ENCODE measurements at places on chromosomes 1 and 21.

- DNase-seq: no peak
Observed at GRCh38 chr1:245500546-245500945, 345.8 kb downstream of the KIF26B start.

- DNase-seq: no peak
Observed at GRCh38 chr1:14906665-14907064, 246.9 kb upstream of the TMEM51 start.

GRCh38 chr1:190193508-190194115 is 284.1 kb downstream of the BRINP3 start:
- no peak for DNase-seq

- DNase-seq: no peak
Observed at GRCh38 chr1:205285381-205286101, 36.0 kb downstream of the NUAK2 start.

GRCh38 chr1:44625348-44625747 is 48.9 kb downstream of the TMEM53 start:
- no peak for DNase-seq

GRCh38 chr1:109783436-109783835 is 19.7 kb upstream of the EPS8L3 start:
- DNase-seq: no peak

GRCh38 chr1:32782086-32782485 is 35.1 kb downstream of the YARS1 start:
- no peak for DNase-seq

DNA sequence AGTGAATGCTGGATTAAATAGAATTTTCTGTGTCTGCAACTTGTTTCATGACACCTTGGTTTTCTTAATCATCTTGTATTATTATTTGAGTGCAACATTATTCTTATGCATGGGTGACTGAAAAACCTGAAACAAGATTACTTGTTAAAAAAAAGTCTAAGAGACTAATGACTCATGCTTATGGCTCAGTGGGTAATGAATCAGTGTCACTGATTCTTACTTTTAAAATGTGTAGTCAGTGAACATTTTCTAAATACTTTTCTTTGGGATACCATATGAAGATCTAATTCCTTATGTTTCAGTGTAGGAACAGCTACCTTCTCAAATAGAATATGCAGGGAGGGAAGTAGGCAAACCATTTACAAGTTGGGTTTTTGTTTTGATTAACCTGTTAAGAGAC is 65.5 kb downstream of the PRKAA2 start:
- no peak for DNase-seq

- no peak for DNase-seq
Observed at GRCh38 chr1:85708829-85709227, 595 bp upstream of the ZNHIT6 start.

DNA sequence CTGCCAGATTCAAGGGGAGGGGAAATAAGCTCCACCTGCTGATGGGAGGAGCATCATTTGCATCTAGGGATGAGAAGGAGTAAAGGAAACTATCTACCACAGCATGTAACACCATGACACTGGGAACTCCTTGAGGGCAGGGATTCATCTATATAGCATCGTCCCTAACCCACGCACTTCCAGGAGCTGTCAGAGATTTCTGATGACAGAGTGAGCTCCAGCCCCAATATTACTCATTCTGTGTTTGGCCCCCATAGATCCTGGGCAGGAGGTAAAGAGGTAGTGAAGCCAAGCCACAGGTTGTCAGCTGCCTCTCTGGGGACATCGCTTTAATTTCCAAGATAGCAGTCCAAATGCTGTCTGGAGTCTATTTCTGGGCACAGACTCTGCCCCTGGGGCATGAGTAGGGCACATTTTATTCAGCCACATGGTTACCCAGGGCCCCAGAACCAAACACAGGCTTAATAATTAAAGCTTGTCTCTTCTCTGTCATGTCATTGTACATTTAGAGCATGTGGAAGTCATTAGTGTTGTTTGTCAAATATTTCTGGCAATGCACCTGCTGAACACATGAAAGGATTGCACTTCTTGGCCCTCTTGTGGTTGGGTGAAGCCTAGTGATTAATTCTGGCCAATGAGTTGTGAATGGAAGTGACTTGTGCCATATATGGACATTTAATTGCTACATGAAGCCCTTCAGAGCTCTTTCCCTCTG is 105.9 kb upstream of the POU3F1 start:
- no peak for DNase-seq

- DNase-seq: no peak
Observed at GRCh38 chr1:100323419-100324106, 28.7 kb upstream of the CDC14A start.

DNA sequence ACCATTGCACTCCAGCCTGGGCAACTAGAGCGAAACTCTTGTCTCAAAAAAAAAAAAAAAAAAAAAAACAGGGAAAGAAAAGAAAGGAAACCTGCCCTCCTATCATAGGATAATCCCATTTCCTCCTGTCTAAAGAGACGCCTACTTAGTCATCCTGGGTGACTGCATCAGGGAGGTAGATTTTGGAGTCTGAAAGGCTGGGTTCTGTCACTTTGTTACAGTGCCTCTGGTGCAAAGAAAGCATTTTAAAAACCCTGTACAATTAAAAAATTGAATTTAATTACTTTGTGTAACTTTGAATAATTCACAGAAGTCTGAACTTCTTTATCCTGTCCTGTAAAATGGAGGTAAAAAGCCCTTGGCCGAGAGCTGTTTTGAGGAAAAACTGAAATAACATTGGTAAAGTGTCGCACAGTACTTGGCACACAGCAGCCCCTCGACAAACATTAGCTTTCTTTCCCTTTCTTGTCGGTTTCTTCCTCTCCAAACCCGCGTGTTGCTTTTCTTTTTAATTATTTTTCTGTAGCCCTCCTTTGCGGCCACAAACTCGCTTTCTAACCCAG is 657 bp upstream of the HDAC1 start:
- no peak for DNase-seq

- no peak for DNase-seq
Observed at GRCh38 chr1:244896550-244896949, 32.2 kb upstream of the HNRNPU start.

- no peak for DNase-seq
Observed at GRCh38 chr21:33206771-33207281, 22.9 kb upstream of the IFNAR2 start.

DNA sequence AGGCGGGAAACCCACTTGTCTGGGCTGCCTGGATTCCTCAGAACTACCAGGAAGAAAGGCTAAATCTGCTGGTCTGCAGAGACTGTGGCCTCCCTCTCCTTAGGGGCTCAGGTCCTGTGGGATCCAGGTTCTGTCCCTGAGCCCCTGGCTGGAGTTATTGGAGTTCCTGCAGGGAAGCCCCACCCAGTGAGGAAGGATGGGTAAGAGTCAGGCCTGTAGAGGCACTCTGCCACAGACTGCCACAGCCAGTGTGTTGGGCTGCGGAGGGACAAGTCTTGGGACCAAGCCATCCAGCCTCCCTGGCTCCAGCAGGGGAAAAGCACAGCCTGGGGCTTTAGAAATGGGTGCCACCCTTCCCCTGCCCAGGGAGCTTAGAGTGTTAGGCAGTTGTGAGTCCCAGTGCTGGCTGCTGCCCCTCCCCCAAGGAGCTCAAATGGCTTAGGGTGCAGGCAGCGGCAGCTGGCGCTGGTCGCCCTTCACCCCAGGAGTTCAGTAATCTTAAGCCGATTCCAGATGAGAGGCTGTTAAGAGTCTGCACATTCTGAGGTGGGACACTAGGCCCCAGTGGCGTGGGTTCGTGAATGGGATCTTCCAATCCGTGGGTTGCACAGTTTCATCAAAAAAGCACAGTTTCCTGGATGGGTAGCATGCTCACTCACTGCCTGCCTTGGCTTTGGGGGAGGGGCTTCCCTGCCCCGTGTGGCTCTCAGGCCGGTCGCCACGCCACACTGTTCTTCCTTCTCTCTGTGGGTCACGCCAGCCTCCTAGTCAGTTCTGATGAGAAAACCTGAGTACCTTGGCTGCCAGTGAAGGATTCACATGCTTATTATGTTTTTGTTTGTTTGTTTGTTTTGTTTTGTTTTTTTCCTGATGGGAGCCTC is 57.6 kb upstream of the FMO3 start:
- no peak for DNase-seq

All from stimulated activated CD8-positive, alpha-beta memory T cell treated with anti-CD3 and anti-CD28 coated beads, Interleukin-4, amount 100 ng/mL, for 4 hours (primary cell).